Caco-2 (cell line): ENCODE measurements at places on chromosomes 5 and 9.
A peak's percentile ranks its signal among the peaks of the same experiment; 100 is the strongest.

- DNase-seq: no peak
Measured at GRCh38 chr9:89374176-89374575, 55.9 kb downstream of the SECISBP2 start.

GRCh38 chr5:113343343-113343742, 91.4 kb downstream of the TSSK1B start:
- no peak for DNase-seq

- DNase-seq: peak; percentile 47
Measured at GRCh38 chr9:107597743-107598217, 108.2 kb upstream of the KLF4 start.

GRCh38 chr9:86589273-86589672, 235.1 kb upstream of the TUT7 start:
- no peak for DNase-seq

- DNase-seq: no peak
Measured at GRCh38 chr5:164341056-164341619, 835.7 kb downstream of the MAT2B start.

DNA sequence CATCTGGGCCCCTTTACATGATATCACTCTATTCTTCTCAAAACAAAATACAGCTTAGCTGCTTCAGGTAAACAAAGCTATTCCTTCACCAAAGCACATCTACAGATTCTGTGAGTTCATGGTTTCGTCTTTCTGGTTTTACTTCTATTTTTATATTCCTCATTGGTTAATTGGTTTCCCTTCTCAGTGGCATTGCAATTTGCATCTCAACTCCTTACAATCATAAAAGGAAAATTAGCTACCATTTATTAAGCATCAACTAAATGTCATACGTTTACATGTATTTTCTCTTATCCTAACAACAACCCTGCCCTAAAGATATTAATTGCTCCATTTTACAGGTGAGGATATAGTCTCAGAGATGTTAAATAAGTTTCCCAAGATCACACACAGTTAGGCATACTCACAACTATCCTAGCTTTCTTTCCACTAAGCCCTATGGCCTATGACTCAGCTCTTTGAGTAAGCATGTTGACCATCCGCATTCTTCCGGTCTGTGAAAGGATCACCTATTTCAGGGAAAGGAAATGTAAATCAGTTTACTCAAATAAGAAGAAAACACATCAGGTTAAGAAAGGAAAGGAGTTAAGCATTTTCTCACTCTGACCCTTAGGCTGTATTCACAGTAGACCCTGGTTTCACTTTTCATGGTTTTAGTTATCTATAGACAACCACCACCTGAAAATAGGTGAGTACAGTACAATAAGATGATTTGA, 146.1 kb downstream of the CAAP1 start:
- peak; percentile 4 for DNase-seq

DNA sequence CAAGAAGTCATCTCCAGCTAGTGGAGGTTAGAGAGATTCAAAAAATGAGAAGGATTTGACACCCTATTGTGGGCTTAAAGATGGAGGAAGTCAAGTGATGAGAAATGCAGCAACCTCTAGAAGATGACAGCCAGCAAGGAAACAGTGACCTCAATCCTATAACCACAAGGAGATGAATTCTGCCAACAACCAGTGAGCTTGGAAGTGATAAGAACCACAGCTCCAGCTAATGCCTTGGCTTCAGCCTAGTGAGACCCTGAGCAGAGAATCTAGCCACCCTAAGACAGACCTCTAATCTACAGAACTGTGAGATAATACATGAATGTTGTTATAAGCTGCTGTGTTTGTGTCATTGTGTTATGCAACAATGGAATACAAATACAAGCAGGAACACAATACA, 262.4 kb downstream of the GRIA1 start:
- no peak for DNase-seq

DNA sequence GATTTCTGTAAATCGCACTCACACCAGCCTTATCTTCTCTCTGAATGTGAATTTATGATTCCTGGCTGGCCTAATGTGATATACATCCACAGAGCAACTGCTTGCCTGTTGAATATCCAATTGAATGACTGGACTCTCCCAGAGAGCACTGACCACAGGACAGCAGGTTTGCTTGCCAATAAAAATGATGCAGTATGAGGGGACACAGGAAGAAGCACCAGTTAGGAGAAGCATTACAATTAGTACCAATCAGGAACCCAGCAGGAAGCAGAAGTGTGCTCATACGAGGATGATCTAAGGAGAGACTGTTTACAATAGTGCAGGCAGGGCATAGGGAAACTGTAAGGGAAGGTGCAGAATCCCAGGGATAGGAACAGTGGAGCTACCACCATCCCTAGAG, 127.2 kb upstream of the ZNF366 start:
- no peak for DNase-seq

GRCh38 chr9:2026220-2026997, 11.3 kb downstream of the SMARCA2 start:
- no peak for DNase-seq

GRCh38 chr9:76810377-76810957, 46.2 kb downstream of the PCA3 start:
- peak; percentile 36 for DNase-seq

GRCh38 chr5:50715001-50715400, 48.6 kb downstream of the PARP8 start:
- no peak for DNase-seq
